Pancreas (tissue), 10 donors: ENCODE measurements at places on chromosomes 3 and 15.

GRCh38 chr15:67573194-67573593 is 30.7 kb downstream of the MAP2K5 start:
- DNase-seq, result no peak
- no peaks in the 10 kb centered on the region for H3K27me3 ChIP-seq
- H3K36me3 ChIP-seq, result no peaks in the 10 kb centered on the region
- no peak overlapping the region for H3K4me3 ChIP-seq
- no peaks in the 10 kb centered on the region for H3K4me1 ChIP-seq
- no peak overlapping the region for H3K27ac ChIP-seq

DNA sequence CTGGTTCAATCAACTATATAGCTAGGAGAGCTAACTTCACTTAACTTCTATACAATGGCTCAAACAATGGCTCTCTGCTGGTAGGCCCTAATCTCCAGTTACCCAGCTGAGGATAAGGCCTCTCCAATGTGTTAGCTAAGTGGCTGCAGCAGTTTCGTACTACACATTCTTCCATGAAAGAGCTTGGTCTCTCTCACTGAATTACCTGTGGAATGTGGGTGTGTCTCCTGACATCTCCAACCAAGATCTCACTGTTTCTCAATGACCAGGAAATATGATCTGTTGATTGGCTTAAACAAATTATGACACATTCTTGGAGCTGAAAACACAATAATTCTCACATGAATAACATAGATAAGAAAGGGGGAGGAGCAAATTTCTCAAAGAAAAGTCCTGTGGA is 169.8 kb upstream of the ROBO1 start:
- H3K4me1 ChIP-seq, result no peaks in the 10 kb centered on the region
- H3K27me3 ChIP-seq, result no peaks in the 10 kb centered on the region
- no peak overlapping the region for H3K4me3 ChIP-seq
- H3K36me3 ChIP-seq, result no peaks in the 10 kb centered on the region

- H3K27me3 ChIP-seq, result no peaks in the 10 kb centered on the region
- H3K4me3 ChIP-seq, result no peak overlapping the region
- no peaks in the 10 kb centered on the region for H3K4me1 ChIP-seq
- H3K36me3 ChIP-seq, result no peaks in the 10 kb centered on the region
Measured at GRCh38 chr3:147404800-147405230, 1.5 kb downstream of the ZIC4 start.

DNA sequence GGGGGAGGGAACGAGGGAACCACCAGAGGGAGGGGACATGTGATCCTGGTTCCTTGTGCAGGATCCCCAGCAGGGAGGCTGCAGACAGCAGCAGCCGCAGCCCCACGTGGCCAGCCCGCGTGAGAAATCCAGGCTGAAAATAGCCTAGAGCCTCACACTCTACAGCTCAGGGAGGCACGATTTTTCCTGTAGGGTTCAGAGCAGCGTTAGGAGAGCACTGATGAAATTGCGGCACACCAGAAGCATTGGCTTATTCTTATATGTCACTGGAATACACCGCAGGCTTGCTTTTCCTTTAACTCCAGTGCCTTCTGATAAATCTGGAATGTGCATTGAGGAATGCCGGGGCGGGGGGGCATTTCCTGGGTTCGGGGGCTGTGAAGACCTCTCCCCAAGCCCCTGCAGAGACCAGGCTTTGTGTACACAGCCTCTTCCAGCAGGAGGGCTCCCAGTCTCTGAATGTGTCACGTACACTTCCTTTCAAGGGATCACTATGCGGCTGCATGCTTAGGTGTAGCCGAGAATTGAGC is 193.0 kb downstream of the ATP10A start:
- peak; percentile 15 for DNase-seq
- no peaks in the 10 kb centered on the region for H3K4me1 ChIP-seq
- no peak overlapping the region for H3K4me3 ChIP-seq
- H3K27me3 ChIP-seq, result no peaks in the 10 kb centered on the region

DNA sequence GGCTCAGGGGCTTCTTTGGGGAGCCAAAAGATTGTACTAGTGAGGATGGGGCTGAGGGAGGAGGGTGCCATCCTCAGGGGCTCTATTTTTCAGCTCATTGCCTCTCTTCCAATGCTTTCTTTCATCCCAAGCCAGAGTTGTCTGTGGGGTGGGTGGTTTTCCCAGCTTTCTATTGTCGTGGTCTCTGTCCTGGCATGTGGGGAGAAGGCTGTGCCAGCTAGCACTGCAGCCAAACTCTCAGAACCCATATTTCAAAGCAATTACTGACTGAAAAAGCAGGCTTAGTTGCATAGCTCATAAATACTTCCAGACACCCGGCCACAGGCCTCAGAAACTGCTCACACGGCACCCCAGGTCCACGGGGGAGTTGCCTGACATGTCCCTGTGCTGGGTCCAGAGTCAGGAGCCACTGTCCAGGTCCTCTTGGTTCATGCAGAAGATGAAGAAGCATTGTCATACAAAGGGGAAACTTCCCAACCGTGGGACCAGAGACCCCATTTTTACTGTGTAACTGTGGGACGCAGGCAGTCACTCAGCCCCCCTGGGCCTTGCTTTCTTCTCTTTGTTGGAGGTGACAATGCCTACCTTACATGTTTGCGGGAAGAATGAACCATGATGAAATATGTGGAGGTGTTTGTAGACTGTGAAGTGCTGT is 27.6 kb downstream of the FGD5 start:
- H3K4me3 ChIP-seq, result no peak overlapping the region
- no peaks in the 10 kb centered on the region for H3K27me3 ChIP-seq
- H3K27ac ChIP-seq, result no peak overlapping the region
- H3K36me3 ChIP-seq, result no peaks in the 10 kb centered on the region
- no peak for DNase-seq
- no peaks in the 10 kb centered on the region for H3K4me1 ChIP-seq
